Stimulated activated CD8-positive, alpha-beta memory T cell treated with anti-CD3 and anti-CD28 coated beads, Interleukin-7, amount 100 ng/mL, for 1 hour (primary cell): ENCODE measurements at places on chromosomes 7 and 10.

- DNase-seq, result no peak
Measured at GRCh38 chr10:65017523-65017922, 1496.3 kb downstream of the REEP3 start.

- no peak for DNase-seq
Measured at GRCh38 chr10:118963341-118963740, 66.2 kb upstream of the NANOS1 start.

GRCh38 chr10:29508554-29509244 is 126.1 kb downstream of the SVIL start:
- no peak for DNase-seq

DNA sequence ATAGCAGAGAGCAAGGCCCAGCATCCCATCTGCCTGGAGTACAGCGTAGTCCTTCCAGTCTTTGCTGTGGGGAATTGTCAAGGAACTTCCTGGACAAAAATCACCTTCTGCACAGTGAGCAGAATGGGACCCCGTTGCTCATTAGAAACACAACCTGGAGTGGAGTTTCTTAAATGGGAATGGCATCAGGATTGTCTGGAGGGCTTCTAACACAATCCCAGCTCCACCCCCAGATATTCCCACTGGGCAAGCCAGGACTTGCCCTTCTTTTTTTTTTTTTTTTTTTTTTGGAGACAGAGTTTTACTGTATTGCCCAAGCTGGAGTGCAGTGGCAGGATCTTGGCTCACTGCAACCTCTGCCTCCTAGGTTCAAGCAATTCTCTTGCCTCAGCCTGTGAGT is 356.4 kb downstream of the GALNT17 start:
- DNase-seq, result no peak

GRCh38 chr10:63462442-63462841 is 3.3 kb downstream of the JMJD1C start:
- DNase-seq, result no peak

GRCh38 chr10:78405231-78405630 is 371.6 kb downstream of the RPS24 start:
- DNase-seq, result no peak

GRCh38 chr7:155951554-155952158 is 139.4 kb upstream of the SHH start:
- DNase-seq, result no peak

- DNase-seq, result no peak
Measured at GRCh38 chr7:142797391-142798377, 26.9 kb downstream of the PRSS2 start.
